ENCODE measurements at places on chromosomes 2 and 18. TPM values are rescaled to one million over a fixed set of nuclear protein-coding genes. Genes with fewer than 3 reads are reported as not detected.
A peak's percentile ranks its signal among the peaks of the same experiment; 100 is the strongest.

DNA sequence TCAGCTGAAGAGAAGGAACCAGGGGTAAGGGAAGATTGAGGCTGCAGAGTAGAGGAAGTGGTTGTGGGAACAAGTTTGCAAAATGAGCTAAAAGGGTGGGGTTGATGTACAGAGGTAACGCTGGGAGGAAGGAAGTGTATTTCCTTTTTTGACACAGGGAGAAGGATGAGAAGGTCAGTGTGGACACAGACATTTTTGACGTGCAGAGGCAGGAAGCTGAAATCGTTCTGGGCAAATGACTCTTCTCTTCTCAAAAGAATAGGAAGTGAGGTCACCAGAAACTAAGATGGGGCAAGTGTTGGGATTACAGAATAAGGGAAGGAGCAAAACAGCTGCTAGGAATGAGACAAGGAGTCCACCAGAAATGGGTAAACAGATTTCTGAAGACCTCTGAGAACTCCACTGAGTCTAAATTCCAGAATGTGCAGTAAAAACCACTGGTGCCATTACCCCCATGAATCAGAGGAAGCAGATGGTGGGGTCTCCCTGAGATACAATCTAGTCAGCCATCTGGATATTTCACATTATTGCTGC is 20.0 kb upstream of the RNF149 start:
- H3K4me1 ChIP-seq: no peaks in the 10 kb centered on the region
- no peak for DNase-seq
- peak overlapping the region; percentile 24 for H3K27ac ChIP-seq
- H3K27me3 ChIP-seq: no peaks in the 10 kb centered on the region

Gene BCL2
- polyA plus RNA-seq: 2.9 TPM

Gene ZC3H6
- 6.0 TPM for polyA plus RNA-seq

DNA sequence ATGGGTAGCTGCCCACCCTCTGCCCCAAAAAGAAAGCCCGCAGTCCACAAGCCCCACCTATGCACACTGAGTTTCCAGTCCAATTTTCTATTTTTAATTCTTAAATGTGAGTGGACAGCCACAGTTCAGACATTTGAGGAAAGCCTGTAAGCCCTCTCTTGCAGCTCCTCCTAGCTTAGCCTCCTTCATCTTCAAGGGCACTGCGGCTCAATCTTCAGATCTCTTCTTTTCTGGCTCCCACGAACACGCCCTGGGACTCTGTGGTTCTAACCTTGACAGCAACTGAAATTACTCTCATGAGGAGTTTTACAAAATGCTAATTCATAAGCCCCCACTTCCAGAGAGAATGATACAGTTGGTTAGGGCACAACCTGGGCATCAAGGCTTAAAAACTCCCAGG is 144.0 kb downstream of the MSH2 start:
- H3K4me3 ChIP-seq: no peak overlapping the region
- DNase-seq: no peak
- H3K36me3 ChIP-seq: no peaks in the 10 kb centered on the region
- no peak overlapping the region for H3K27ac ChIP-seq

Gene ZNF892
- 0.32 TPM for polyA plus RNA-seq
